Lung microvascular endothelial cell (primary cell): ENCODE measurements at places on chromosomes 1 and 21.
A peak's percentile ranks its signal among the peaks of the same experiment; 100 is the strongest.

DNA sequence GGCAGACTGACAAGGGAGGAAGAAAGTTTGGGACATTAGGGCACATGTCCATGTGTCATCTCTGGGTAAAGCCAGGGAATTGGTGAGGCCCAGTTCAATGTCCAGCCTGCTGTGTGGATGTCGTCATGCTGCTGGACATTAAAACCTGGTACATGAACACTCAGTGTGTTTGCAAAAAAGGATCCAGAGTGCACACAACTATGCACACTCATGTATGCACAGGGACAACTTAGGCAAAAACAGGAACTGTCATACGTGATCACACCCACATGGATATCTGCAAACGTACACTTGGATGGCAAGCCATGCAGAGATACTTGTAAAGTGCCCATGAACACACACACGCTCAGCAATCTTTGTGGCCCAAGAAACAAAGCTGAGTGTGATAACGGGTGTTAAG is 47.9 kb upstream of the NEK2 start:
- DNase-seq, result no peak

DNA sequence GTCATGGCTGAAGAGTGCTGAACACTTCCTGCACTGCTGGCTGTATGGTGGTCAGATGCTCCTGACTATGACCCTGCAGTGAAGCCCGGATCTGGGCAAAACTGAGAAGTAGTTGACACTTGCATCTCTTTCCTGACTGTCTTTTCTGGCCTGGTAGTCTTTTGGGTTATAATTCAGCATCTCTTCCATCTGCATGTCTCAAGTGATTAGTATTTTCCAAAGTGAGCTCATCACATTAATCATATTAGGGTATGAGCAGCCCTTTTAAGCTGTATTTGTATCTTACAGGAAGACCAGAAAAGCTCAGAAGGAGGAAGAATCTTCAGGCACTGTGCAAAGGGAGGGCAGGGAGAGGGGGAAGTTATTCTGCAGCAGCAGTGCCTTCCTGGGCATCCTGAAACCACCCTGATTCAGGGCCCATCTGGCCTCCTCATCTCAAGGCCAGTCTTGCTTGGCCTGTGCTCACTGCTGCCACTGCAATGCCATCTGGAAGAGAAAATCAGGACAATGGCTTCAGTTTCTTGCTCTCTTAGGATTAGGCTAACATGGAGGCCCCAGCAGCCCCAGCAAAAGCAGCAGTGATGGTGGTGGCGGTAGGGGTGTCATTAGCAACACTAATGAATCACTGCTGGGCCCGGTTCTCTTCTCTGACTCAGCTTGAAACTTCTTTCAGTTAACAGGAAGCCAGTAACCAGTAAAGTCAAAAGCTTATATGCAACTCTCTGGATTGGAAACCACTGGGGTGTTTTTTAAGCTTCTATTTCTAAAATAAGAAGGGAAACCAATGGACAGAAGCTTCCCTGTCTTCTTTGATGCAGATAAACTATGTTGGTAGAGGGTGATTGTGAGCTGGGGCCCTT is 63.3 kb upstream of the WDR26 start:
- DNase-seq, result peak; percentile 76

DNA sequence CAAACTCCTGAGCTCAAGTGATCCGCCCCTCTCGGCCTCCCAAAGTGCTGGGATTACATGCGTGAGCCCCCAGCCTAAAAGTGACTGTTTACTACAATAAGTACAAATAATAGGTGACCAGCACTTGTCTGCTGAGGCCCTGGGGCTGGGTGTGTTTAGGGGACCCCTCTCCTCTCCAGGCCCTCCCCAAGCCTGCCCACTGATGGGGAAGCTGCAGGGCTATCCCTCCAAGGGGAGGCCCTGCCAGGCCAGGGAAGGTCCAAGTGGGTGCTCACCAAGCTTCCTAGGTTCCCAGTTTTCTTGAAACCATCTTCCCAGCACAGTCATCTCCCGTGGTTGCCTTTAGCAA is 60.7 kb downstream of the H3-3A start:
- DNase-seq, result no peak

DNA sequence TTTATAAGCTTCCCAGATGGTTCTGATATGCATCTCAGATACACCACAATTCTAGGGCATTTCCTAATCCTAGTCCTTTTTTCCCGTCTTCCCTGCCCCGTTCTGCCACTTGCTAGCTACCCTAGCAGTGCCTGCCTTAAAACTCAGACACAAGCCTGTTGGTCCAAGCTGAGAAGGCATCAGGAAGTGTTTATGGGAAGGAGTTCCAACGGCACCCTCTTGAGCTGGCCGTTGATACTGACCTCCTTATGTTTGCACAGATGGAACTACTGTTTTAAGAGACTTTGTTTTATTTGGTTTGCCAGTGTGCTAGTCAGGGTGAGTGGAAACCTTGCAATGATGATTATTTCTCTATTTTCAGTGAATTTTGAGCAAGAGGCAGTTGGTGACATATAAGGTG is 67.2 kb downstream of the UCK2 start:
- DNase-seq, result no peak

DNA sequence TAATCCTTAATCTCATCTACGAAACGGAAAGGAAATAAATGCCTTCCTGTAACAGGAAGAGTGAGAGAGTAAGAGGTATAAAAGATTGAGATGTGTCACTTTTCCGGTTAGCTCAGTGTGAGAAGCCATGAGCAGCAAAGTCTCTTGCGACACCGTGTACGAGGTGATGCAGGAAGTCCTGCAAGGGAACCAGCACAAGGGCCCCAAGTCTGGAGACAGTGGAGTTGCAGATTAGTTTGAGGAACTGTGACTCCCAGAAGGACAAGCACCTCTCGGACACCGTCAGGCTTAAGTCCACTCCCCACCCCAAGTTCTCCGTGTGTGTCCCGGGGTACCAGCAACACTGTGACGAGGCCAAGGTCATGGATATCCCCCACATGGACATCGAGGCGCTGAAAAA is 592.3 kb upstream of the ADGRL2 start:
- peak; percentile 2 for DNase-seq
